ENCODE measurements at places on chromosomes 11 and 22. TPM values are rescaled to one million over a fixed set of nuclear protein-coding genes. Genes with fewer than 3 reads are reported as not detected.

Gene KRTAP5-9
- total RNA-seq: not detected

Gene VPREB3
- not detected for total RNA-seq

- DNase-seq: no peak
These were observed 2.3 kb downstream of the PRR33 start for GRCh38 chr11:1889224-1889930.

- no peak for DNase-seq
These were observed 65.5 kb upstream of the THY1 start for GRCh38 chr11:119488256-119488995.

Gene C11orf16
- not detected for total RNA-seq

DNA sequence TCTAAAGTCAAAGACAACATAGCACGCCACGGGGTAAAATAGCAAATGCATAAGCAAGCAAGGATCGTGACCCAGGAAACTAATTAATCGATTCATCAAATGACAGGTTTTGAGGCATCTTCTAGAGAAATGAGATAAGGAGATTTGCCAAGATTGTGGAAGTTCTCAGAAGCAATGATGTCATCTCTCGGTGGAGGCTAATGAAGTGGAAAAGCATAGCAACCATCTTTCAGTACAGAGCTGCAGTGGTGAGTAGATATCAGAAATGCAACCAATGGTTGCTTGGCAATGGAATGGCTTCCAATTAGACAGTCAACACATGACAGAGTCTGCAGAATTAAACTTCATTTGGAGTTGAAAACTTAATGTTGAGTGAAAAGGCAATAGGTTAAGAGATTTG is 116.0 kb downstream of the KIRREL3 start:
- no peak for DNase-seq

- no peak for DNase-seq
These were observed 124.7 kb downstream of the PARVA start for GRCh38 chr11:12502046-12502445.

DNA sequence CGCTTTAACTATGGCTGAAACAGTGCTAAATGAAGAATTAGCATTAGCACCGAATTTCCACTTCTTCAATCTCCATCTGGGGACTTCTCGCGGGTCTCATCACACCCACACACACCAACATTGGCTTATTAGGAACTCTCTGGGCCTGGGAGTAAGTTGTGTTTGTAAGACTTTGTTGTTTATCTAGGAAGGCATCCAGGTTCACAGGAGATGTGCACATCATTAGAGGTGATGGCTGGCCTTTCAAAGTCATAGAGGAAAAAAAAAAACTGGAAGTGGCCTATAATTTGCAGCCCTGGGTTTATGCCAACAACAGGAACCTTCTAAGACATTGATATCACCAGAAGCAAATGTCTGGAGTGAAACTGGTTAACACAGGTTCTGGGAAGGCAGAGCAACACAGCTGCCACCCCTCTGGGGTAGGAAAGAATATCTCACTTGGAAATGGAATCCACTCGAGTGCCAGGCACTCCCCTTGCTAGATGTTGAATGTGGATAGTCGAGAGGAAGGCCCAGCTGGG is 84.5 kb downstream of the TRAF6 start:
- no peak for DNase-seq

DNA sequence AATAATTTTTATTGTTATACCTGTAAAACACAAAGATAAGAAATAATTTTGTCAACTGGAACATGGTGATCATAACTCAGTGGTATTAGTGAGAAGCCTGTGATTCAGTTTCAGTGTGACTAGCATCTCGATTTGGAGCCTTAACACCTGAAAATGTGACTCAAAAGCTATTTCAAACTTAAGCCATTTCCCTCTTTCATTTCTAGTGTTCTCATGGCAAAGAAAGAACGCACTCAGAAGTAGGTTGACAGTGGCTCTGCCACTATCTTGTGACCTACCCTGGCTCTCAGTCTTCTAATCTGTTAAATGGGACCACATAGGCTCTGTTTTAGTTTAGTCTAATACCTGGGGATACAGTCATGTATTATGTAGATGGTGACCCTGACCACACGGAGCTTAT is 62.7 kb downstream of the ISX start:
- no peak for DNase-seq

DNA sequence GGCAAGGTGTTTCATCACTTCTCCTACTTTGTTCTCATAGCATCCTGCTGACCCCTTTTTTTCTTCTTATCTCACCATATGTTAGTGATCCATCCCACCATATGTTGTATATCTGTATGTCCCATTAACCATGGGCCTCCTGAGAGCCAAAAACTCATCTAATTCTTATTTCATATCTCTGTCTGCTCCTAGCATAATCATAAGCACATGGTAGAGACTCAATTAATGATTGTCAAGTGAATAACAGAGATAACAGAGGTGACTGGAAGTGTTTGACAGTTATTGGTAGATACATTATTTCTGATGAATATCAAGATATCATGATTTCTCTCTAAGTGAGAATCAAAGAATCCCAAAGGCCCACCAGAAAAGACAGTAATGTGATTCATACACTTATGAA is 138.1 kb upstream of the MPPED2 start:
- no peak for DNase-seq

Gene KIRREL3
- 0.08 TPM for total RNA-seq

DNA sequence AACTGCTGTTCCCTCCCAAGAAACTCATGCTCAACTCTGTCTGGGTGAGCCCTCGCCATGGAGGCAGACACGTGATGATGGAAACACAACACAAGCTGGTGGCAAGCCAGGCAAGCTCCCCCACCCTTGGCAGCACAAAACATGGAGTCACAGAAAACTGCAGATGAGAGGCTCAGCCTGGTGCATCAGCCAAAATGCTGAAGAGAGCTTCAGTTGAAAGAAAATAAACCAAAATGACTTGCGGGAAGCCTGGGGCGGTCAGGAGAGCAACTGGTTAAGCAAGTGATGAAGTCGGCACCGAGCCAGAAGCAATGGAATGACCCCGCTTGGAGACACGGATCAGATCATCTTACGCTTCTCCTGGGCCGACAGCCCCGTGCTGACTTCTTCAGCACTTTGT is 68.3 kb downstream of the C11orf58 start:
- DNase-seq: no peak

Gene MISFA
- total RNA-seq: not detected

GRCh38 chr11:7348432-7349304 is 97.0 kb downstream of the SYT9 start:
- peak; percentile 18 for DNase-seq

Gene NCF4
- total RNA-seq: not detected

- no peak for DNase-seq
These were observed 21.0 kb upstream of the TMEM123 start for GRCh38 chr11:102473543-102473942.

- peak; percentile 56 for DNase-seq
These were observed 1.6 kb downstream of the MAML2 start for GRCh38 chr11:96341211-96342013.

GRCh38 chr11:95486466-95486865 is 255.5 kb upstream of the SESN3 start:
- no peak for DNase-seq

GRCh38 chr11:122791836-122792235 is 46.5 kb upstream of the CRTAM start:
- DNase-seq: no peak

Gene TMEM191C
- total RNA-seq: 2.8 TPM

DNA sequence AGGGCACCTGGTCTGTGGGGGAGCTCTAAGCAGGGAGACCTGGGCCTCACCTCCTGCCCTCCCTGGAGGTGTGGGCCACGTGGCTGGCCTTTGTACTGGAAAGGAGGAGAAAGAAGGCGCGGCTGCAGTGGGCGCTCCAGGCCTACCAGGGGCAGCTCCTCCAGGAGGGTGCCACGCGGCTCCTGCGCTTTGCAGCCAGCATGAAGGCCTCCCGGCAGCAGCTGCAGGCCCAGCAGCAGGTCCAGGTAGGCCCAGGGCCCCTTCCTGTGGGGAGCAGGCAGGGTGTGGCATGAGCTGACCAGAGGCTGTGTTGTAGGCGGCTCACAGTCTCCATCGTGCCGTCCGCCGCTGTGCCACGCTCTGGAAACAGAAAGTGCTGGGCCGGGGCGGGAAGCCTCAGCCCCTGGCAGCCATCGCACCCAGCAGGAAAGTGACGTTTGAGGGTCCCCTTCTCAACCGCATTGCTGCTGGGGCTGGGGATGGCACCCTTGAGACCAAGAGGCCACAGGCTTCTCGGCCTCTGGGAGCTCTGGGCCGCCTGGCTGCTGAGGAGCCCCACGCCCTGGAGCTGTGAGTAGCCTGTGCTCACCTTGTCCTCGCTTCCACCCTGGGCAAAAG is 48.6 kb downstream of the PISD start:
- no peak for DNase-seq

- no peak for DNase-seq
These were observed 96.0 kb upstream of the IGLL5 start for GRCh38 chr22:22791438-22792181.

GRCh38 chr11:10459029-10459970 is 4.2 kb downstream of the AMPD3 start:
- DNase-seq: no peak

- DNase-seq: no peak
These were observed 84.0 kb downstream of the DHCR7 start for GRCh38 chr11:71364176-71364671.

Gene SYCE3
- not detected for total RNA-seq

- DNase-seq: no peak
These were observed 7.8 kb downstream of the CCDC90B start for GRCh38 chr11:83278351-83278750.

DNA sequence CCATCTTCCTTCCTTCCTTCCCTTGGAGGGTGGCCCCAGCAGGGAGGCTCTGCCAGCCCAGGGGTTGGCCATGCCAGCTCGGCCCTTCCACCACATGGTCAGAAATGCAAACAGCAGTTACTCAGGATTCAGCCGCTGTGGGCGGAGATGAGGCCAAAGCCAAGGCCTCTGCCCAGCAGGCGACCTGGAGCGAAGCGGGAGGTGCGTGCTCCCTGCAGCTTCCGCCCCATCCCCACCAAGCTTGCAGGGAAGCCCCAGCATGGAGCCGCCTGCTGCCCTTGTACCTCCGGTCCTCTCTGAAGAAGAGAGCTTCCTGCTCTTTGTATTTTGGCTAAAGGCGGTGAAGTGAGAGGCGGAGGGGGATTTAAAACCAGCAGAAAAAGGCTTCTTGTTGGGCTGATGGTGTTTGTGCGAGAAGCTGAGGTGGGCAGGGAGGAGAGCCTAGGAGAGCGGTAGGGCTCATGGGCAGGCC is 50.4 kb downstream of the ANO1 start:
- peak; percentile 49 for DNase-seq

DNA sequence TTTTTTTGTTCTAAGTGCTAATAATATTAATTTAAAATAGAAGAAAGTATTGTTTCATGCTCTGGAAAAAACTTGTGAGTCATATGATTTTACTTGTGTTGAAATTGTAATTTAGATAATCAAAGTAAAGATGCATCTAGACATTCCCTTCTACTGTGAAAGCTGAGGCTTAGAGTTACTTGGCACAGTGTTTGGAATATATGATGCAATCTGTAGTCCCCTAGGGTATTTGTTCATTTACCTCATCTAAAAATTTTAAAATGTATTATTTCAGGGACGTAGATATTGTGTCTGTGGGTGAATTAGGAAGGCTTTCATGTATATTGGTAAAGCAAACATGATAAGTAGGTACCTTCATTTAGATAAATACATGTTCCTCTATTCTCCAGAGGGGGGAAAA is 793.5 kb upstream of the CNTN5 start:
- no peak for DNase-seq

Gene MMP8
- total RNA-seq: not detected

GRCh38 chr11:114215871-114216795 is 80.1 kb upstream of the NNMT start:
- no peak for DNase-seq

Gene MIOX
- total RNA-seq: 0.16 TPM

DNA sequence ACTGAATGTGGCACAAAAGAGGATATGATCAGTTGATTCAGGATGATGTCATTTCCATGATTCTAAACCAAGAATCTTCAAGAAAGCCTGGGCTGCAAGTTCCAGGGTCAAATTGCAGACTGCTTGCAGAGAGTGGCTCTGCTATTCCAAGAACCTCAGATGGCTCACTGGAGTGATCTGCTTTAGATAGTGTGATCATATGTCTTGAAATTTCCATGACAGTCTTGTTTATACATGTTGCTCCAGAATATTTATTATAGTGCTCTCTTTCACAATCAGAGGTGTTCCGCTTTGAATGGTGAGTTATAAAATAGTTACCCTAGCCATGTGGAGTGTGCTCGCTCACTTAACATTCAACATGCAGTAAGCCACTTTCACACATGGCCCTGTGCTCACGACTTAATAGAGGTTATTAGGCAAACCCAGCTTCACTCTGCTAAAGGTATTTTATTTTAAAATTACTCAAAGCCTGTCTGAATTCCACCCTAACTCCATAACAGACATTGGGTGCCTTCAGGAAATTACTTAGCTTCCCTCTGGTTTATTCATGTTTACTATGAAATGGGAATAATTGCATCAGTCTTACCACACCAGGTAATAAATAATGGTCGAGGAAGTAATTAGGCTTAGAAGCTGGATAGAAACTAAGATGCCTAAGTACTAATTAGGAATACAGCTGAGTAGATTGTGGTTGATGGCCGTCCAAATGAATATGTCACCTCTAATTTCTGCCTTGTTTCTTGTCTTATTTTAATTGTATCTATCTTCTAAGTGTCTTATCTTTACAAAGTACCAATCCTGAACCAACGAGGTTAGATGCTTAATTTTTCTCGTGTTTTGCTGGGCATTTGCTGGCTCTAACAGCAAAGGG is 187.9 kb downstream of the ETS1 start:
- DNase-seq: no peak

DNA sequence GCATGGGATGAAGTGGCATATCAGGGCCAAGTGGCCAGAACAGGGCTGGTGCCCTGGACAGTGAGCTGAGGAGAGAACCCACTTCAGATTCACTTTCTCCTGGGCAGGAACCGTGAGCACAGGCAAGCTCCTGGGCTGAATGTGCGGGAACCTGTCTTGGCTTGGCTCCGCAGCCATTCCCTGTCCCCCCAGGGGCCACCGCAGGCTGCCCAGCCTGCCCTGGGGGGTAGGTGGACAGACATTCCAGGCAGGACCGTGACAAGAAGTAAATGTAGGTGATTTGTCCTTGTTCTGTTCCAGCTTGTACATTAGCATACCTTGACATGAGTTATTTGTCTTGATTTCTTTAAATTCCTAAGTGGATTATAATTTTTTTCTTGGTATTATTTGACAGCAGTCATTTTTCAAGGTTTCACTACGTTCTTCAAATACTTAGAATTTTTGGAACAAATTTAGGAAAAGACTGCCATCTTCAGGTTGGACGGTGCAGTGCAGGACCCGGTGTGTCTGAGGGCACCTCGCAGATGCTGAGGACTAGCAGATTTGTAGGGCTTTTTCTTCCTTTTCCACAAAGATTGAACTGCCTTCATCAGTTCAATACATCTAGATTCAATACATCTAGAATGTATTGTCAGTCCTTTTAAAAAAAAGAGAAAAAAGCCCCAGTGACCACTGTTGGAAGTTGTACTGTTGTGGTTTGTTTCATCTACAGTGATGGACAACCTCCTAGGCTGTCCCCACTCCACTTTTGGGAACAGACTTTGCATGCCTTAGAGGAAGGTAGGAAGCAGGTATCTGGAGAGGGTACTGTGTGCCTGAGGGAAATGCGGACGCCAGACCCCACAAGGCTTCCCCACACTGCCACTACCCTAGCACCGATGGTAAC is 115.1 kb upstream of the RASSF10 start:
- peak; percentile 85 for DNase-seq

Gene MMP26
- total RNA-seq: not detected
